ENCODE measurements at places on chromosomes 3 and 15. TPM values are rescaled to one million over a fixed set of nuclear protein-coding genes. Genes with fewer than 3 reads are reported as not detected.

- DNase-seq, result no peak
These were observed 134.6 kb upstream of the PROK2 start for GRCh38 chr3:71919572-71919971.

- DNase-seq, result no peak
These were observed 115.8 kb upstream of the CTDSPL start for GRCh38 chr3:37745921-37746320.

DNA sequence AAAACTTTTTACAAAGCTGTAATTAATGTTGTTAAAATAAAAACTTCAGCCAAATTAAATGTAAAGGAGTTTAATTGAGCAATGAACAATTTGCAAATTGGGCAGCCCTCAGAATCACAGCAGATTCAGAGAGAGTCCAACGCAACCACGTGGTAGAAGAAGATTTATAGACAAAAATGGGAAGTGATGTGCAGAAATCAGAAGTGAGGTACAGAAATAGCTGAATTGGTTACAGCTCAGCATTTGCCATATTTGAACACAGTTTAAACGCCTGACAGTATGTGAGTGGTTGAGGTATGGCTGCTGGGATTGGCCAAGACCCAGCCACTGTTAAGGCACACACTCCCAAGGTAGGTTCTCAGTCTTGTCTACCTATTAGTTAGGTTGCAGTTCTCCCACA, 14.4 kb upstream of the PLA2G4D start:
- DNase-seq, result no peak

DNA sequence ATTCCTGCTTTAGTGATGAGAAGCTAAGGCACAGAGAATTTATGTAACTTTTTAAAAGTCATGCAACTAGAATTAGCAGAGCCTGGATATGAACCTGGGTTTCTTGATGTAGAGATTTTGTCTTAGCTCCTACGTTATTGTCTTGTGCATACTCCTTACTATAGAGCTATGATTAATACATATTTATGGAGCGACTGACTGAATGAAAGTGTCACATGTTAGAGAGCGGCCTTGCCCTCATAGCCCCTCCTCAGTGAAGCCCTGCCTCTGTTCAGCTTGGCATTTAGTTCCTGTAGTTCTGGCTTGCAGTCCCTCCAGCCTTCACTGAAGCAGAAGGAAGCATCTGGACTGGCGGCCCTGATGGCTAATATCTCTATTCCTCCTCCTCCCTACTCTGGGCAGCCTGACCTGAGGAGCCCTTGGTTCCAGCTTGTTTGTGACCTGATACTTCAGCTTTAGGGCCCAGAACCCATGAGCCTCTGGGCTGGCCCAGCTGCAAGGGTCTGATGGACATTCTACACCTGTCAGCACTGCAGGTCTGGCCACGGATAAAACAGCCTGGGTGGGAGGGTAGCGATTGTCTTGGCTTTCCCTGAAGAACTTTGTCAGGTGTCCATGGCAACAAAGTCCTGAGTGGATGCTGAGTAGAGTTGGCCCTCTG, 13.4 kb upstream of the AGBL1 start:
- no peak for DNase-seq

- no peak for DNase-seq
These were observed 43.2 kb downstream of the EIF3J start for GRCh38 chr15:44580105-44580504.

DNA sequence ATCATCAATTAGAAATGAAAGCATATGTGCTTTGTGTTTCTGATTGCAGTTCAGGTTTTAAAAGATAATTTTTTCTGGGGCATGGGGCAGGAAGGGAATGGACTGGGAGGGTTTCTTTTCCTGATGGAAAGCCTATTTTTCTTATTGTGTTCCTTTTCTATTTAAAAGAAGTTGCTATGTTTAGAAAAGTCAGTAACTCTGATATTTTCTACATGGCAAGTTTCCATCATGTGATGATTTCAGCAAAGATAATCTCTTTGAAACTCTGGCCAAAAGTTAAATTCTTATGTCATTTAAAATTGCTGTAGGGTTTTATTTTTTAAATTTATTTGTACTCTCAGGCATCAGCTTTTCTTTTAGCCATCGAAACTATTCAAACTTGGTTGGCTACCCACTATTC, 601.2 kb downstream of the FOXP1 start:
- DNase-seq, result no peak

- no peak for DNase-seq
These were observed 150.7 kb downstream of the TMCO5A start for GRCh38 chr15:38085114-38085513.

DNA sequence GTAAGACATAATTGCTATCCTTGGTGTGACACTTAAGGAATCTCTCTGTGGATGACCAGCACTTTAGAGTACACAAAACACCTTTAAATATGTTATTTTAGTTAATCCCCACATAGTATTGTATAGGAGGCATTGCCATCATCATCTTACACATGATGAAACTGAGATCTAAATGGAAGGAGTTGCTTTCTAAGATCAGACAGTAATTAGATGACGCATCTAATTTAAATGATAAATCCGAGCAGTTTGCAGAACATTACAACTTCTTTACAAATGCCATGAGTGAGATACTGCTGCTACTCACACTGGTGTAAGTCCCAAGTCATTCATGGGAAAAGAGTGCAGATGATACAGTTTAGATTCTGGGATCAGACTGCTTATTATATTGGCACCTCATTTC, 431.9 kb downstream of the MFSD1 start:
- no peak for DNase-seq

- DNase-seq, result no peak
These were observed 28.8 kb downstream of the SIAH2 start for GRCh38 chr3:150733936-150734794.

DNA sequence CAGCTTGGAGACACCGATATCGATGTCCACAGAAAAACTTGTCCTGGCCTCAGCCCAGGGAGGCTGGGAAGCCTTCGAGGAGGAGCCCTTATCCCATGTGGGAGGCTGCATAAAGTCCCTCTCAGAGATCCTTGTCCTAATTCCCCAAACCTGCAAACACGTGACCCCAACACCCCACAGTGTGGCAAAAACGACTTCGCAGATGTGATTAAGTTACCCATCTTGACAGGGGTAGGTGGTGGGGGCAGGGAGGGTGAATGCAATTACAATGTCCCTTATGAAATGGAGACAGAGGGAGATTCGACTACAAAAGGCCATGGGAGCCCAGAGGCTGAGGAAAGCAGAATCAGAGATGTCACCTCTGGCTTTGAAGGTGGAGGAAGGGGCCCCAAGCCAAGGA, 2.3 kb upstream of the TLR9 start:
- peak; percentile 5 for DNase-seq

- DNase-seq, result no peak
These were observed 226.5 kb upstream of the PROK2 start for GRCh38 chr3:72011485-72011884.

GRCh38 chr15:92605225-92605944, 50.2 kb downstream of the FAM174B start:
- DNase-seq, result no peak

GRCh38 chr3:51568036-51568435, 29.5 kb downstream of the RAD54L2 start:
- no peak for DNase-seq

GRCh38 chr3:125073390-125073905, 17.7 kb upstream of the HEG1 start:
- DNase-seq, result no peak

DNA sequence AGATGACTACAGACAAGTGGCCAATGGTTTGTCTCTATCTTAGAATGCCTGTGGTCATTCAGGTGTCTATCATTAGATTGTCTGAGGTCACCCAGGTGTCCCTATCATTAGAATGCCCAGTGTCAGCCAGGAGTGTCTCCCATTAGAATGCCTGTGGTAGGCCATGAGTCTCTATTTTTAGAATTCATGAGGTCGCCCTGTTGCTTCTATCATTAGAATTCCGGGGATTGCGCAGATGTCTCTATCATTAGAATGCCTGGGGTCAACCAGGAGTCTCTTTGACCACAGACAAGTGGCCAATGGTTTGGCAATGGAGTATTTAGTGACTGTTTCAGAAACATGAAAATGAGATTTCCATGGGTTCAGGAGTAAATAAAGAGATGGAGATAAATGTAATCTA, 7.6 kb downstream of the RTP2 start:
- DNase-seq, result no peak

- DNase-seq, result no peak
These were observed 54.1 kb upstream of the PPIB start for GRCh38 chr15:64216730-64217428.

- no peak for DNase-seq
These were observed 667.1 kb upstream of the NR2F2 start for GRCh38 chr15:95663156-95664100.

- no peak for DNase-seq
These were observed 132.6 kb downstream of the RAB11A start for GRCh38 chr15:66001717-66002426.

DNA sequence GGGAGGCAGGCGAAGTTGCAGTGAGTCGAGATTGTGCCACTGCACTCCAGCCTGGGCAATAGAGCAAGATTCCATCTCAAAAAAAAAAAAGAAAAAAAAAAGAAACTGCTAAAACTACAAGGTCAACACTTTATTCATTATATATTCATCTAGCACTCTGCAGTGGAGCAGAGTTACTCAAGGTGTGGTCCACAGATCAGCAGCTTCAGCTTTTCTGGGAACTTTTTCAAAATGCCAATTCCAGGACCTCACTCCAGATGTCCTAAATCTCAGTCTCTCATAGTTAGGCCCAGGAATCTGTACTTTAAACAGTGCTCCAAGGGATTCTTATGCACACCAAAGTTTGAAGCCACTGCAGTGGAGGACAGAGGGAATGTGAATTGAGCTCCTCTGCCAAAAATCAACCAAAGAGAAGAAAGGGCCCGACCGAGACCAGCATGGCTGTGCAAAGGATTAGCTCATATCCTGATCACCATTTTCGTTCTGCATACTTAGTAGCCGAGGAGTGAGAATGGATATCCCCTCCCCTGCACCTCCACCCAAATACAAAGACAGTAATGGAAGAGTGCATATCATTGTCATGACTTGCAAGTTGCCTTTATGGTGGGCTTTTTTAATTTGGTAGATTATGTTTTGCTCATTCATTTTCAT, 201.9 kb downstream of the MEX3B start:
- DNase-seq, result no peak

CYP1A2 gene
- not detected for total RNA-seq

NMNAT3 gene
- 6.2 TPM for total RNA-seq

CFAP161 gene
- not detected for total RNA-seq

MITF gene
- not detected for total RNA-seq

FBXO40 gene
- total RNA-seq, result not detected

NUTM1 gene
- total RNA-seq, result 0.05 TPM

ZNF592 gene
- 24.3 TPM for total RNA-seq

C3orf20 gene
- 0.12 TPM for total RNA-seq

PIK3CB gene
- total RNA-seq, result 20.6 TPM

Measured in activated naive CD4-positive, alpha-beta T cell treated with anti-CD3 and anti-CD28 coated beads for 36 hours (primary cell).